ENCODE measurements at places on chromosomes 1 and 21.

DNA sequence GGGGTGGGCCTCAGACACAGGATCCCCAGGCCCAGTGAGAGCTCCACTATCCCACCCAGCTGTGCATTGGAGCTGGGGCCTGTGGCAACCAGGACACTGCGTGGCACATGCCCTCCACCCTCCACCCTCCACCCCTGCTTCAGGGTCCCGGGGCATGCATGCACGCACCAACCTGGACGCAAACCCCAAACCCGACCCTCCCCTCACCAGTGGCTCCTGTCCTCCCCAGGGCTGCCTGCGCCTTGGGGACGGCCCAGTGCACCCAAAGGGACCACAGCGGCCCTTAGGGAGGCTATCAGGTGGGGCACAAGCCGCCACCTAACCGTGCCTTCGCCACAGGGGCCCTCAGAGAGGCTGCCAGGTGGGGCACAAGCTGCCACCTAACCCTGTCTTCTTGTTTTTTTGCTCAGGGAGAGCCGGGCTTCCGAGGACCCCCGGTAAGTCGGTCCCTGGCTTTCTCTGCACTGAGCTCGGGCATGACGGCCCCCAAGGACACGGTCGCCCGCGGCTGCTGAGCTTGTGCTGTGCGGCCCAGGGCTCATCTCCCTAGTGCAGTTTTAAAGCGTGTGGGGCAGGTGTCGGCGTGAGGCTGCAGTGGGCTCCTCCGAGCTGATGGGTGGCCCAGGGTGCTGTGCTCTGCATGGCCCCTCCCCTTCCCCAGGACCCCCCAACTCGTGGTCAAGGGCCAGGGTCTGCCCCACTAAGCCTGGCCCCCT is 47.9 kb downstream of the SLC19A1 start:
- DNase-seq: no peak

DNA sequence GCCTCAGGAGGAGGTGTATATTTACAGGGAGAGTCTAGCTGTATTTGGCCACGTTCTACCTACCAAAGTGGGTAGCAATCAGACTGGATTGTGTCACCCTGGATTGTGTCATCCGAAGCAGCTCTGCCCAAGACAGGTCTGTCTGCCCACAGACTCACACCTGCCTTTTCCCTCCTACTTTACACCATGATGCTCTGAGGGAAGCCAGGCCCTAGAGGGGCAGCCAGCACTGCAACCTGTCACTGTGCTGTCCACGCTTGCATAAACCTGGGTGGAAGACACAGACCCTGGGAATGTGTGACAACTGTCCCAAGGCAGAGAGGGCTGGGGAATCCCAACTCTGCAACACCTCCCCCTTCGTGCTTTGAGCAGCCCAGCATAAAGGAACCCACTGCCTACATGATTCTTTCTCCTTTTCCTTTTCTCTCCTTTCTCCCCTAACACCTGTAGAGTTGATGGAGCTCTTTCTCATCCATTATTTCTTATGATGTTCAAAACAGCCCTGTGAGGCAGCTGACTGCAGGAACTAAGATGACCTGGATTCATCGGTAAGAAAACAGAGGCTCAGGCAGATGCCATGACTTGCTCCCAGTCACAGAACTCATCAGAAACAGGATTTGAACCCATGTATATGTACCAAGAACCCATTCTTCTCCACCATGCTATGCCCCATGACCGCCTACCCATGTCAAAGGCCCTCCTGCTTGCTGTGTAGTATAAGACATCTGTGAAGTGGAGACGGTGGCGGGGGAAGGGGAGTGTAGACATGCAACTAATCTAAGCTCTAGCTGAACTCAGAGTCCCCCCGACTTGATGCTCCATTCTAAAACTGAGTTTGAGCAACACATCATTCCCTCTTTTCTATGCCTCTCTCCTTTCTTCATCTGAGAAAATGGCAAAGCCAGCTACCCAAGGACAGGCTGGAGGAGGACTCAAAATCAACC is 55.9 kb downstream of the ITPKB start:
- DNase-seq: no peak

DNA sequence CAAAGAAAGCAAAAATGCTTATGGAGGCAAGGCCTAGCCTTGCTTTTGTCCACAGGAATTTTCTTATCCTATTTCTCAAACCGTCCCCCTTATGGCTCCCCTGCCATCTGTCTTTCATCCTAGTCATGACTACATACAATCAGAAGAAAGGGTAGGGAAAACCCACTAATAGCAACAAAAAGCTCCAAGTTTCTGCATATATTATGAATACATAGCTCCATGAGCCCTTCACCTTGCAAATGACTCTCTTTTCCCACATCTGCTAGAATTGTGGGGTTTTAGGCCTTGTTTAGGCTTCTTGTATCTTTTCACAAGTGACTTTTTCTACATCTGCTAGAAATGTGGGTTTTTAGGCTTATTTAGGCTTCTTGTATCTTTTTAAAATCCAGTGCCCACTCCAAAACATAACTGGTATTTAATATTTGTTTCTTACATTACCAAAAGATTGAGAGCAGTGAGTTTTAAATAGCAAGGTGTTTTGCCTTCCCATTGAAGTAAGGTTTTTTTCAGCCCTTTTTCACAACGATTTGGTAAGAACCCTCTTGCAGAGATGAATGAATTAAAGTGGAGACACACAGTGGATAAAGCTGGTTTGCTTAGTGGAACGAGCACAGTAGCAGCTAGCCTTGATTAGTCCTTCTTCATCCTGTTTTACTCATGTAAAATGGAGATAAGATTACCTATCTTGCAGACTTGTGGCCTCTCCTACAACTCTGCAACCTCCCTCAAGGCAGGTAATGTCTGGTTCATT is 4.4 kb downstream of the GADD45A start:
- no peak for DNase-seq

GRCh38 chr1:162987866-162988265 is 81.3 kb upstream of the RGS4 start:
- no peak for DNase-seq

DNA sequence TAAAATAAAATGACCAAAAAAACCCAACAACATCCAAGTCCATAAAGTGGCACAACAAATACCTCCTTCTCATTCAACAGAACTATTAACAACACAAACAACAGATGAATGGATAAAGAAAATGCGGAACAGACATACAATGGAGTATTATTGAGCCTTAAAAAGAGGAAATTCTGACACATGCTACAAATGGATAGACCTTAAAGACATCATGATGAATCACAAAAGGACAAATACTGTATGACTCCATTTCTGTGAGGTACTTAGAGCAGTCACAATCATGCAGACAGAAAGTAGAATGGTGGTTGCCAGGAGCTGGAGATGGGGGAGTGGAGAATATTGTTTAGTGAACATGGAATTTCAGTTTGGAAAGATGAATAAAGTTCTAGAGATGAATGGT is 42.6 kb downstream of the EYA3 start:
- DNase-seq: no peak

Data from NCI-H748 treated with DMSO at 0.1 percent for 48 hours (cell line).